H9 (cell line): ENCODE measurements at places on chromosomes 12 and 14.

DNA sequence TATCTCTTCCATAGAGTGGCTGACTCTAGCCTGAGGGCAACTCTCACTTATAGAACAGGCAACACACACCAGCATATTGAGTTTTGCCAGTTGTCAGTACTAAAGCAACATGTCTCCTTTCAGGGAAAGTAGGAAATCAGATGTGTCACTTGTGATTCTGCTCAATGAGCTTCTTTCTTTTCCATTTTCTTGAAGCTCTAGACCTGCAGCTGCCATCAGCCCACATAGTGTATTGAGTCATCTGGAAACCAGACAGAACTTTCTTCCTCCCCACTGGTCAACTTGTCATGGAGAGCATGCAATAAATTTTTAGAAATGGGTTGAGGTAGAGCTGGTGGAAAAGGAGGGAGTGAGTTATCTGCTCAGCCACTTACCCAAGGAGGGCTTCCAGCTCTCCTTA, 209.0 kb upstream of the PLEKHG7 start:
- DNase-seq = no peak
- no peaks in the 10 kb centered on the region for H3K36me3 ChIP-seq
- no peak overlapping the region for H3K27ac ChIP-seq

DNA sequence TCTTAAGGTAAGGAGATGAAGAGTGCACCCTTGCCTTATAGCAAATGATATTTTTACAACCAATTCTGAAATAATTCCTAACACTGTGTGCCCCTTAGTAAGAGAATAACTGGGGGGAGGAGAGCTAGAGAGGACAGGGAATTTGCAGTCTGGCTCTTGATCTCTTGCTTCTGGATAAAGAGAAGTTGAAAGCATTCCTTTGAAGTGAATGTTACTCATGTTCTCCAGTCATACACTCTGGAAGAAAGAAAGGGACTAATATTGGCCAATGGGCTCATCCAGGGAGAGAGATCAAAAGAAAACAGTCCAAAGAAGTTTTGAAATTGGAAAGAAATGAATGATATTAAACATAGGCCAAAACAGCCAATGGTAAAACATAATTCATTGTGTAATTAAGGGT, 25.3 kb downstream of the C12orf75 start:
- H3K27ac ChIP-seq = no peak overlapping the region
- H3K4me1 ChIP-seq = no peaks in the 10 kb centered on the region; the same call in 1 of the 2 replicates
- H3K4me3 ChIP-seq = no peak overlapping the region

- H3K36me3 ChIP-seq = no peaks in the 10 kb centered on the region
- no peak overlapping the region for H3K27ac ChIP-seq
- no peak for DNase-seq
- H3K27me3 ChIP-seq = no peaks in the 10 kb centered on the region
These were observed 13.9 kb downstream of the MYL2 start for GRCh38 chr12:110906516-110906915.

GRCh38 chr14:73785336-73785833, 66.2 kb upstream of the PTGR2 start:
- H3K4me3 ChIP-seq = peak overlapping the region; percentile 91
- peaks cover 21% of the 10 kb centered on the region; the same call in 1 of the 2 replicates for H3K27me3 ChIP-seq
- no peak overlapping the region for H3K27ac ChIP-seq
- peaks cover 3% of the 10 kb centered on the region; the same call in 1 of the 2 replicates for H3K4me1 ChIP-seq
